ENCODE measurements at places on chromosomes 2 and 18. TPM values are rescaled to one million over a fixed set of nuclear protein-coding genes. Genes with fewer than 3 reads are reported as not detected.

- peak; percentile 44 for DNase-seq
These were observed 185.0 kb downstream of the TMEM18 start for GRCh38 chr2:492178-492577.

Gene MAPK4
- total RNA-seq: not detected

DNA sequence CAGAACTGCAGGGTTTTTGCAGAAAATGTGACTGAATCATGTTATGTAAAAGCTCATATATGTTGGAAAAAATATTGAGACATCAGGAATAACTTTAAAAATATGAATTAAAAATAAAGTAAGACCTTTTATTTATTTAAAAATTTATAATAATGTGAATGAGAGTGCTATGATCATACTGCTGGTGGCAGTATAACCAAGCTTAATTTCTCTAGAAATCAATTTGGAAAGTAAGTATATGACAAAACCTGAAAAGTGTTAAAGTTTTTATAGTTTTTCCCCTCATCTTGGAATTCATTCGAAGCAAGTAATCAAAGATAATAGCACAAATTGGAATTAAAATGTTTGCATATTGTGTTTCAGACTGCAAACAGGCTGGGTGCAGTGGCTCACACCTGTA lies 7.5 kb downstream of the SLC39A10 start:
- DNase-seq: no peak

DNA sequence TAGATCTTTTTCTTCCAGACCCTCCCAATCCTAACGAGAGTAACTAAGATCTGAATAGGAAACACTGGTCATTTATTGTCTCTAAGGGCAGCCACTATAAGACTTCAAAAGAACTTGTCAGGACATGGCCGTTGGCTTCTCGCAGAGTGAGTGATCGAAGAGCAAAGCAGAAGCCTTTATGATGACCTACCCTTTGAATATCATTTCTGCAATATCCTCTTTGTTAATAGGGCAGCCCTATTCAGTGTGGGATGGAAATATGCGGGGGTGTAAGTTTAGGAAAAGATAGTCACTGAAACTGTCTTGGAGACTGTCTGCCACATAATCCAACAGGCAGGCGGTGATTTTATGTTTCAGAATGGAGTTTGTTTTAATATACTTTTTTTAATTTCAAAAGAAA lies 70.9 kb downstream of the FBXO36 start:
- no peak for DNase-seq

Gene CYP27A1
- total RNA-seq: 25.0 TPM

- peak; percentile 62 for DNase-seq
These were observed 1.1 kb downstream of the DLGAP1 start for GRCh38 chr18:4453874-4454536.

DNA sequence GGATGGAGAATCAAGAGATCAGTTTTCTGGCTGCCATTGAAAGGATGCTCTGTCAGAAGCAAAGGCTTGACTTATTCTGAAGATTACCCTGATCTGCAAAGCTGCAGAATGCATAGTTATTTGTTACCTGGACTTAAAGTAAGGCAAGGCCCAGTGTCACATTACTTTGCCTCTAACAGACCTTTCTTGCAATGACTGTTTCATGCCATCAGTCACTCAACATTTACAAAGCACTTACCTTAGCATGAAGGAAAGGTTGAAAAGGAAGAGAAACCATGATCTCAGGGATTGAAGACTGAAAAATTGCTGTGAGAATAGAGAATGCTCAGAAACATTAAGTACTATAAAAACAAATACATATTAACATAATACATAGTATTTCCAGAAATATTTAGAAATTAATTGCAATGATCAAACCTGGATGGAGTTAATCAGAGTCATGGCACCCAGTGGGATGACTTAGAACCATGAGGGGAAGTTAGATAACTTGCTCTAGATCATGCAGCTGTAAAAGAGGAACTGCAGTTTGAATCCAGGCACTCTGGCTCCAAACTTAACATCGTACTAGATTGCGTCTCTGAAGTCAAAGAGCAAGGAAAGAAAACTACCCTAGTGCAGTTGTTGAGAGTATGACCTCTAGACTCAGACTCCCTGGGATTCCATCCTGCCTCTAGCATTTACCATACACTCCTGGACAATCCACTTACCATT lies 26.5 kb upstream of the FAM117B start:
- DNase-seq: no peak

- no peak for DNase-seq
These were observed 54.4 kb downstream of the AOX1 start for GRCh38 chr2:200640176-200640575.

DNA sequence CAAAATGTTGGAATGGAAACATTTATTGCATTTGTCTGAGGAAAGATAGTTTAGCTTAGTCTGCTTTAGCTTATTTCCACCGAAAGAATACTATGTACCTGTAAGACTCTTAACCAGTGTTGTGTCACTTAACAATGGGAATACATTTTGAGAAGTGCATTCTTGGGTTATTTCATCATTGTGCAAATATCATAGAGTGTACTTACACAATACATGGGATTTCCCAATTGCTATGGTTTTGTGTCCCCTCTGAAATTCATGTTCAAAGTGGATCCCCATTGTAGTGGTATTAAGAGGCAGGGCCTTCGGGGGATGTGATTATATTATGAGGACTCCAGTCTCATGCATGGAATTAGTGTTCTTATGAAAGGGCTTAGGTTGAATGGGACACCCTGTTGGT lies 249.4 kb upstream of the UBE2E3 start:
- DNase-seq: no peak

Gene STAT1
- total RNA-seq: 447 TPM

- DNase-seq: no peak
These were observed 53.1 kb downstream of the HS1BP3 start for GRCh38 chr2:20597860-20598183.

- DNase-seq: no peak
These were observed 80.3 kb downstream of the INSIG2 start for GRCh38 chr2:118168615-118169014.

Gene SERPINB7
- total RNA-seq: 0.36 TPM

DNA sequence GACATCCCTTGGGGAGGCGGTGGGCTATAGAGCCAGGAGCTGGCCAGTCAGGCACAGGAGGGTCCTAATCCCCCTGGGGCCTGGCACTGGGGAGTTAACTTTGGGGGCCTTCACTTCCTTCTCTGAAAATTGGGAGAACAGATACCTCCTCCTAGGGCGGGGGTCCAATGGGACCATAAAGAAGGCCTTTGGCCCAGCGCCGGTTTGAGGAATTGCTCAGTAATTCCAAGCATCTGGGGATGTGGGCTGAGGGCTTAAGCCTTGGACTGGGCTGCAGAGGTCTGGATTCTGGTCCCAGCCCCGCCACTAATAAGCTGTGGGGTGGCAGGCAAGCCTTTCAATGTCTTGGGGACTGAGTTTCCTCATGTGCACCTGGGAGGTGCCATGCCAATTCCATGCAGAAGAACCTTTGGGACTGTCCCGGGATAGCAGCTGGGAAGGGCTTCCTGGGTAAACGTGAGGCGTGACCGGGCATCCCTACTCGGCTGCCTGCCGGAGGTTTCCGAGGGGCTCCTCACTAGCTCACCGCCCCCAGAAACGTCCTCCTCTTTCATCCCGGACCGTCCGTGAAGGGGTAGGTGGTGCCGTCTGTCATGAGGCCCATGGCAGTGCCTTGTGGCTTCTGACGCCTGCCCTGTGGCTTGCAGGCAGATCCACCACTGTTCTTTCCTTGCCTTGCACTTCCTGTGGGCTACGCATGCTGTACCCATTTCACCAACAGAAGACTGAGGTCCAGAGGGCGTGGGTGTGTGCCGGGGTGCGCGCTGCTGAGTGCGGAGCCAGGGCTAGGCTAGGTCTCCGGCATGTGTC lies 67.4 kb upstream of the HPCAL1 start:
- DNase-seq: peak; percentile 88

Gene COLEC11
- total RNA-seq: under 0.01 TPM

Gene TXNDC9
- 75.7 TPM for total RNA-seq

Gene DSG1
- total RNA-seq: not detected

Gene CHST10
- 11.8 TPM for total RNA-seq

Gene SRD5A2
- not detected for total RNA-seq

DNA sequence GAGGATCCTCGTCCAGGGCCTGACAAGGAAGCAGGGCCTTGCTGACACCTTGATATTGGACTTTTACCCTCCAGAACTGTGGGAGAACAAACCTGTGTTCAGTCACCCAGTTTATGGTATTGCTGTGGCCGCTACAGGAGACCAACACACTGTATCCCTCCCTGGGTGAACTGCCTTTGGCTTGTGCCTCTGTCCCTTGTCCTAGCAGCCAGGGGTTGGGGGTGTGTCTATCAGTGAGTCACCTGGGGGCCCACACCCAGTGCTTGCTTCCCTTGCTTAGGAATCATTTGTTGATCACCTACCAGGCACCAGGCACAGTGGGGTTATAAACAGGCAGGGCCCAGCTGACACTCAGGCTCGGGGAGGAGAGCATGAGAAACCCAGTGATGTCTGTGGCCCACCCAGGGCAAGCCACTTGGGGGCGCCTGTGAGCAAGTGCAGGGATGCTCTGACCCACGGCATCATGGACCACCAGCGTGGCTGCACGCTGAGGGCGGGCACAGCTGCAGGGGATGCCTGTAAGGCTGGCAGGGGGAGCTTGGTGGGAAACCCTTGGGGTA lies 17.1 kb downstream of the TMEM185B start:
- peak; percentile 73 for DNase-seq

Gene MARCHF7
- 102 TPM for total RNA-seq

DNA sequence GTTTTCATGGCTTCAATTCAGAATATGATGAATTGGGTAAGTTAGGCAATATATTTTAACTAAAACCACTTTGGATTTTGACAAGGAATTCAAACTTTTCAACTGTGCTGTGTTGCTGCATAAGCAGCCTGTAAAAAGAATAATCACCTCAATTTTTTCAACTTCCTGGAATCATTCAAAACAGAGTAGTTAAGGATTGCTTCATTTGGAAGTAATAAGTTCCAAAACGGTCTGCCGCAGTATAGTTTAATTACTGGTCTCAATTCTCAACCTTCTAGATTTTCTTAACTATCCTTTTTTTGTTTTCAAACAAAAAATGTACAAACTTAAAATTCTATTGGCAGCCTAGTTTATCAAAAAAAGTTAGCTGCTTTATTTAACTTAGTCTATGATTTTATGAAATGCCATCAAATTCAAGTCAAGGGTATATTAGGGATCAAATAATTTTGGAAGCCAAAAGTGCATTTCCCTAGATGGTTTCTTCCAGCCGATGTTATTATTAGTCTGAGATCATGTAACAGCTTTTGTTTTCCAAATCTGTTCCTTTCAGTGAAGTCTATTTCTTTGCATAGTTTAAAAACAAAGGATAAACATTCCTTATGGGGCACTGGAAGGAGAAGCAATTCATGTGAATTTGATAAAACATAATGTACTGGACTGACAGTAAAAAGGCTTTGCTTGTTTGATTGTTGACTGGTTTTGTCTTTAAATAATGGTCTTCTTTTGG lies 76.1 kb upstream of the ETAA1 start:
- DNase-seq: no peak

- DNase-seq: no peak
These were observed 125.1 kb upstream of the HAAO start for GRCh38 chr2:42917425-42917927.

DNA sequence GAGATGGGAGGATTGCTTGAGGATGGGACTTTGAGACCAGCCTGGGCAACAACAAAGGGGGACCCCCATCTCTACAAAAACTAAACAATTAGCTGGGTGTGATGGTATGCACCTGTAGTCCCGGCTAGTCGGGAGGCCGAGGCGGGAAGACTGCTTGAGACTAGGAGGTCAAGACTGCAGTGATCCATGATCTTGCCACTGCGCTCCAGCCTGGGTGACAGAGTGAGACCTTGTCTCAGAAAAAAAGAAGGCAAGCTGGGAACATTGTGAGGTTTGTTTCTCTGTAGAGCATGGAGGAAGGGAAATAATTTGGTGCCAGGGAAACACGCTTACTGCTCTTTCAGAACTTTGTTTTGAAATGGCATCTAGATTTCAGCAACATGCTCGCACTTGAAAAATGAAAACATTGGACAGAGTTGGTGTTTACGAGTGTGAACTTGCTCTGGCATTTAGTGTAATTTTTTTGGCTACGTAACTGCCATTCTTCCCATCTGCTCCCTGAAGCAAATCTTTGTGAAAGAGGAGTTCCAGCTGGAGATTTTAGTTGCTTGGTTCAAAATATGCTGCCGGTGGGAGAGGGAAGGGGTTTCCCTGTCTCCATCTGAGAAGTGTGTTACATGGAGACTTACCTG lies 125.6 kb upstream of the DLX2 start:
- no peak for DNase-seq

- peak; percentile 68 for DNase-seq
These were observed 36.9 kb downstream of the FAM168B start for GRCh38 chr2:131056204-131056931.

DNA sequence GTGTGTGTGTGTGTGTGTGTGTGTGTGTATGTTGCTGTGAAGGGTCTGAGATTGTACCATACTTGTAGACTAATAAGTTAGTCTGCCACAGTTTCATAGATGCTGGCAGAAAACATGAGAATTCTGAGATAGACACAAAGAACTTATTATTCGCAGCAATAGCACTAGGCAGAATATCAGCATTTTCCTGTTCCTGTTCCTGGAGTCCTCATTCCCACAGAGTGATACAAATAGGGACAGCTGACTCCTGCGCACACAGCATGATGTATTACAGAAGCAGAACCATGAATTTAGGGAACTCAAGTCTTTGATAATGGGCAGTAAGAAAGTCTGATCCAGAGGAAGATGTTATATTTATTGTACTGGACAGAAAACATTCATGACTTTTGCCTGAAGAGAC lies 1466.3 kb downstream of the DPP10 start:
- no peak for DNase-seq

- DNase-seq: peak; percentile 86
These were observed 40.4 kb upstream of the FAM124B start for GRCh38 chr2:224442071-224442967.

DNA sequence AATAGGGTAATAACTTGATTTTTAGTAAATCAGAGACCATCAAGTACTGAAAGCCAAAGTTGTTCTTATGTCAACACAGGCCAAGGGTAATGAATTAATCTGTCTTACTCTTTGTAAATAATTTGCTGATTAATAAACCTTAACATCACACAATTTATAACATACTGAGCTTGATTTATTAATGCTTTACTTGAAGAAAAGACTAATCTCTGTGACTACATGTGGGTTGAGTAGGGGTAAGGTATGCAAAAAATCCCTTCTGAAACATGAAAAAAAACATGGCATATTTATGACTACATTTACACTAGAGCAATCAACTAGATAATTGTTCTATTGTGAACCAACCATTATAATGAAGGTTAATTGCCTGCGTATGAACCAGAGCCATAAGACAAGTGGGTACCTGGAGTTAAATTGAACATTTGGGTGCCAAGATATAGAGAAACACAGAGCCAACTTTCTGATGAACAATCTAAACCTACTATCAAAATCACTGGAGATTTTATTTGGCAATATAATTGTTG lies 67.7 kb upstream of the GRB14 start:
- no peak for DNase-seq

Data from osteoblast (primary cell).